NCI-H460 (cell line): ENCODE measurements at places on chromosomes 12 and 14. TPM values are rescaled to one million over a fixed set of nuclear protein-coding genes. Genes with fewer than 3 reads are reported as not detected.

Gene TAS2R46
- 0.49 and 1.6 TPM in 2 replicates for total RNA-seq

Gene ERP27
- total RNA-seq: not detected in 2 replicates

Gene CLEC2A
- total RNA-seq: not detected in 2 replicates

Gene LMBR1L
- 34.0 and 35.6 TPM in 2 replicates for total RNA-seq

Gene NUDT4
- total RNA-seq: 96.5 and 101 TPM in 2 replicates

Gene LRCOL1
- not detected in 2 replicates for total RNA-seq

Gene ADAM21
- 0.27 TPM in 1 of 2 replicates, not detected in the other for total RNA-seq

Gene CD9
- 38.8 and 43.6 TPM in 2 replicates for total RNA-seq

Gene ATL1
- total RNA-seq: 2.4 and 2.7 TPM in 2 replicates

Gene PDE3A
- total RNA-seq: 68.2 and 76.3 TPM in 2 replicates

Gene RNF212B
- total RNA-seq: not detected in 2 replicates

Gene OR6J1
- total RNA-seq: not detected in 2 replicates

Gene BEGAIN
- total RNA-seq: 37.8 and 40.0 TPM in 2 replicates

GRCh38 chr12:96201272-96202227 is 7.4 kb downstream of the ELK3 start:
- no peak for DNase-seq

GRCh38 chr14:92759300-92759678 is 10.9 kb upstream of the LGMN start:
- DNase-seq: peak; percentile 54

- DNase-seq: no peak
Measured at GRCh38 chr12:132259364-132259871, 70.0 kb downstream of the GALNT9 start.

GRCh38 chr14:64879635-64880220 is at the start of gene SPTB:
SPTB (minus strand) TSS chr14:64879907; CDS start chr14:64823094, 56,813 bp downstream.
- DNase-seq: no peak

- DNase-seq: no peak
Measured at GRCh38 chr12:19484738-19485137, 45.4 kb downstream of the AEBP2 start.

- no peak for DNase-seq
Measured at GRCh38 chr12:40820794-40821484, 128.7 kb downstream of the CNTN1 start.

- no peak for DNase-seq
Measured at GRCh38 chr14:63443361-63443760, 99.8 kb downstream of the PPP2R5E start.

DNA sequence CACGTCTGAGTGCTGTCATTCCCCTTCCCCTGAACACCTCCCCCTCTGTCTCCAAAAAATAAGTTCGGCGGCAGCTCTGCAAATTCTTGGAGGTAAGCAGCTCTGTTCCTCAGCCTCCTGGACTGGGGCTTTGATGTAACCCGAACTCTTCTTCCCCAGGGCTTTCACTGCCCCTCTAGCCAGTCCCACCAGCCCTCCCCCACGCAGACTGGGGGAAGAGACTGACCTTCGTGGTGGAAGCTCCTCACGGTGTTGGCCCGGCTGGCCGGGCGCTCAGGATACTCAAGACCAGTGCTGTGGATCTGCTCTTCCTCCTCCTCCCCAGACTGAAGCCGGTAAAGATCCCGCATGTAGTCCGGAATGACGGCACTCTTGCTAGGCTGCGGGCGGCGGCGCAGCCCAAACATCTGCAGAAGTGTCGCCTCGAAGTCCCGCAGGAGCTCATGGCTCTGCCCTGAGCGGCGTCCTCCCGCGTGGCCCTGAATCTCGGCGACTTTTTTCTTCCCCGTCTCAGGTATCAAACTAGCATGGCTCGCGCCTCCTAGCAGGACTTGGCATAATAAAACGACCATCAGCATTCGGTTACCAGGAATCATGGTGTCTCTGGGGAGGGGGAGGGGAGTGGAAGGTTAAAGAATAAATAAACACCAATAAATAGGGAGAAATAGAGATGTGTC is 4.9 kb downstream of the BMP4 start:
- DNase-seq: no peak

- no peak for DNase-seq
Measured at GRCh38 chr14:38839694-38840365, 263.2 kb downstream of the SEC23A start.

DNA sequence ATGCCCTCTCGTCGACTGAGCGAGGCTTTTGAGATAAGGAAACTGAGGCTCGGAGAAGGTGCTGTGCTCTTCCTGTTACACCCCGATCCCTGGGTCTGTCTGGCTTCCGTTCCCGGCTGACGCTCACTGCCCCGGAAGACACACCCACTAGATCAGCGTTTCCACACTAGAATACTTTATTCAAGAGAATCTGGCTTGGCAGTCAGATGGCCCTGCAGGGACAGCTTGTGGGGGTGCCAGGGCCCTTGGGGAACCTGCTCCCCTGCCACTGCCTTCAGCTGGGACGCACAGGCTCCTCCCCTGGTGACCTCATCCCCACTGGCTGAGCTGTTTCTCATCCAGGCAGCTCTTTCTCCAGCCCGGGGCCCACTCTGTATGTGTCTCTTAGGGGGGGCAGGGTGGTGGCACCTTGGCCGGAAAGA is 13.7 kb downstream of the PGF start:
- DNase-seq: no peak

GRCh38 chr12:10363914-10364814 is 25.7 kb downstream of the KLRK1 start:
- DNase-seq: no peak

DNA sequence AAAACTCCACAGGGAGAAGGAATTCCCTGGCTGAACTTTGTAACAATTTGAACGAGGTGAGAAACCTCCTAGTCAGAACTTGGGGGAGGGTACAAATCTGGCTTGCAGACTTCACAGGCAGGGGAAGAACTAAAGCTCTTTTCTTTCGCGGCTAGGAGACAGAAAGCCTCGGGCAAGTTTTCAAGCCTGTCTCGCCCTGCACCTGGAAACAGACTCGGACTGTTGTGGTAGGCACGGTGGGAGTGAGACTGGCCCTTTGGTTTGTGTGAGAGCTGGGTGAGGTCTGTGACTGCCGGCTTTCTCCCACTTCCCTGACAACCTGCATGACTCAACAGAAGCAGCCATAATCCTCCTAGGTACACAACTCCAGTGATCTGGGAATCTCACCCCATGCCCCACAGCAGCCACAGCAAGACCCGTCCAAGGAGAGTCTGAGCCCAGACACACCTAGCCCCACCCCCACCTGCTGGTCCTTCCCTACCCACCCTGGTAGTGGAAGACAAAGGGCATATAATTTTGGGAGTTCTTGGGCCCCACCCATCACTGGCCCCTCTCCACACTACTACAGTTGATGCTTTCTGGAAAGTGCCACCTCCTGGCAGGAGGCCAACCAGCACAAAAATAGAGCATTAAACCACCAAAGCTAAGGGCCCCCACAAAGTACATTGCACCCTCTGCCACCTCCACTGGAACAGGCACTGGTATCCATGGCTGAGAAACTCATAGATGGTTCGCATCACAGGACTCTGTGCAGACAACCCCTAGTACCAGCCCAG is 102.7 kb upstream of the ST8SIA1 start:
- DNase-seq: no peak

- no peak for DNase-seq
Measured at GRCh38 chr12:105581420-105581819, 250.9 kb downstream of the C12orf75 start.

DNA sequence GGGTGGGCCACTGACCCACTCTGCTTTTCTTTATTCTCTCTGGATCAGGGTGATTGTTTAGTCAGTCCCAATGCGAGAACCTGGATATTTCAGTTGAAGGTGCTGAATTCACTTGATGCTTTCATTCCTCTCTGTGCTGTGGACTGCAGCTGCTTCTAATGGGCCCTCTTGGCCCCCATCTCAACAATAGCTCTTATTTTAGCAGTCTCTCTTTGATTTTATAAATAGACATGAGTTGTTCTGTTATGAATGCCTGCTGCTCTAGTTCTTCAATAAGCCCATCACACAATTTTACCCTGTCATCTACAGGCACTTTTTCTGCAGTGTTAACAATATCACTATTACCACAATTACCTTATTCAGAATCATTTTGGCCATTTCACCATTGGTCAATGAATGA is 54.1 kb upstream of the YARS2 start:
- DNase-seq: no peak

- no peak for DNase-seq
Measured at GRCh38 chr12:64558754-64559153, 51.5 kb upstream of the RASSF3 start.

DNA sequence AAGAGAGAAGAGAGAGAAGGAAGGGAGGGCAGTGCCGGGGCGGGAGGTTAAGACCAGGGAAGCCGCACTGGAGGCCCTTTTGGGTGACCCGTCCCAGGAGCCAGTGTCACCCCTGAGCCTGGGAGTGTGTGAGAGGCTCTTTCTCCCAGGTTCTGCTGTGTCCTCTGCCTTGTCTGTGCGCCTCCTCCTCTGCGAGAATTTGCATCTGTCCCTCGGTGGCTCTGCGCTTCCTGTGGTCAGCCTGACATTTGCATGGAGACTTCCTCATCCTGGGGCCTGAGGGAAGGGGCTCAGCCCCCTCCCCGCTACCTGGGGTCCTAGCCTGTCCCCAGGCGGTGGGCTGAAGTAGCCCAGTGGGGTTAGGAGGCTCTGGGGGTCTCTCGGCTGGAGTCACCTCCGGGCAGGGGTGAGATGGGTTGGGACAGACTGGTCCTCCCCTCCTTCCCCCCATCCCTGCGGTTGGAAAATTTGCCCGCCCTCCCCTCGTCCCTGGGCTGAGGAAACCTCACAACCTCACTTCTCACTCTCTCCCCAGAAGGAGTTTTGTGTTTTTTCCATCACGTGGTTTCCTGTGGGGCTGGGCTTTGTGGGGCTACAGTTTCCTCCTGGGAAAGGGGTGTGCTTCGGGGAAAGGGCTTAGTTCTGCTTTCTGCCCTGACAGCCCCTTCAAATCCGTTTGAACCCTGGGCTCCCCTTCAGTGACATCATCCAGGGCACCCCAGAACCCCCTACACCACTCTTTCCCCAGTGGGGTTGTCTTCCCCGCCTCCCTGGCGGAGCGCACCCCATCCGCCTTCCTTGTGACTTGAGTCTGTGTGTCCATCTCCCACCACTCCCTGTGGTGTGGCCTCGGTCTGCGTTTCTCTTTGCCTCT is 2.5 kb downstream of the PTPN6 start:
- no peak for DNase-seq

DNA sequence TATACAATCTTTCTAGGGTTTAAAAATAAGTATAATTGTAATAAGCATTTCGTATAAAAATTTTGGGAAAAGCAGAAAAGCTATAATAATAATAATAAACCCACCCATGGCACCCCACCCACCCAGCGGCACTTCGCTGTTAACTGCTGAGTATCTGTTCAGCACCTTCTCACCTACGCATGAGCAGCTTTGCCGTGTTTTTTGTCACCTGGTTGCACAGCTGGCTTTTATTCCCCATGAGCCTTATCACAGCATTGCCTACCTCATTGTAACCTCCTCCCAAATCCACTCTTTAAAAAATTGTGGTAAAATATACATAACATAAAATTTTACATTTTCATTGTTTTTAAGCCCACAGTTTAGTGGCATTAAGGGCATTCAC is 34.7 kb downstream of the CYP46A1 start:
- no peak for DNase-seq

DNA sequence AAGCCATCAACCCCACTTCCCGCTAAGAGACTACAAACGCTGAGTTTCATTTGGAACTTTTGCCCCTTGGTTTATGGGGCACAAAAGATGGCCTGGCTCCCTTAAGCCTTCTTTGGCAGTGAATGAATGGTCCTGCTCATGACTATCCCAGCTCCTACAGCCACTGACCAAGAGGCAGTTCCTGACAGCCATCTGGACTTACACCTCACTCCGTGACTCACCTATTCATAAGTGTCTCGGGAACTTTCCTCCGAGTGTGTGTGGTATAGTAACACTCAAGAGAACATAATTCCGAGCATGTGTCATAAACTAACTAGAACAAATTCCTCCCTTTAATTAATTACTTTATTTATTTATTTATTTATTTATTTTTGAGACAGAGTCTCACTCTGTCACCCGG is 51.9 kb upstream of the NUDT4 start:
- DNase-seq: no peak

DNA sequence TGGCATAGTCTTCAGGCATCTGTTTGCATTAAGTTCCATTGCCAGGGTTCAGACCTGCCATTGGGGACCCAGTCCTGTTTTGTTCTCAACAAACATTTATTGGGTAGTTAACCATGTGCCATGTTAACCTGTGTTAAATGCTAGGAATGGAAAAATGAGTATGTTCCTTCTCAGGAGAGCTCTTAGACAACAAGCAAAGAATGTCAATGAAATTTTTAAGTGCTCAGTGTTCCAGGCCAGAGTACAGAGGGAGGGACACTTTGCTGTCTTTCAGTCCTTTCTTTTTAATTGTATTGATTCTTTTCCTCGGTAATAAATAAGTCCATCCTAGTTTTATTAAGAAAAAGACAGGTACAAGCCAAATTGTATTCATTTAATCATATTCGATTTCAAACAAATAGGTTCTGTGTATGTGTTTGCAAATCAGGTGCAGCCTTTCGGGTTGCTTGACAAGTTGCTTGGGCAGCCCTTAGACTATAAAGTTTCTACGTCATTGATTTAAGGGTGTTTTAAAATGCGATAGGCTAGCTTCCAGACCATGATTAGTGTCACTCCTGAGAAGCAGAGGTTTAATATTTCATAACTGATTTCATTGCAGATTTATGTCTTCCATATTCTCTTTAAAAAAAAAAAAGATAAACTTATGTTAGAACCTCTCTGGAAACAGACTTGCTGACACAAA is 123.1 kb downstream of the DERA start:
- no peak for DNase-seq

GRCh38 chr14:91143862-91144261 is 30.0 kb downstream of the DGLUCY start:
- DNase-seq: no peak
